ENCODE measurements at places on chromosomes 3 and 15.

- no peak for DNase-seq
Measured at GRCh38 chr3:142274908-142275307, 49.5 kb upstream of the GK5 start.

GRCh38 chr3:197533927-197534725 is 21.6 kb downstream of the BDH1 start:
- DNase-seq = no peak

DNA sequence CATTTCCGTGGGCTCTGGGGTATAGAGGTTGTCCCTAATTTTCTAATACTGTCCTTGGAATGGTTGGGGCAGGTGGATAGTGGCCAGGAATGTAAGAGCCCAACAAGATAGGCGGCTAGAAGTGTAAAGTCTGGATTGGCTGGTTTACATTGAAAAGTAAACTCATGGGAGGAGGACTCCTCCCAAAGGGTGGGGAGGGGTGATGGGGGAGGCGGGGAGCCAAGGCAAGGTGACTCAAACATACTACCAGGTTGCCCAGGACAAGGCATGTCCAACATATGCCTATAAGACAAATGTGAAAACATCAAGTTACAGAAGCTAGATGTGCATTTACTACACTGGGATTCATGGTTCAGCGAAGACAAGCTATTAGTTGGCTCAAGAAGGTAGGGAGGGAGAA is 14.3 kb upstream of the SAMMSON start:
- DNase-seq = no peak

- no peak for DNase-seq
Measured at GRCh38 chr15:70502529-70502928, 260.8 kb downstream of the UACA start.

GRCh38 chr3:62601238-62602070 is 228.1 kb upstream of the FEZF2 start:
- DNase-seq = peak; percentile 80

DNA sequence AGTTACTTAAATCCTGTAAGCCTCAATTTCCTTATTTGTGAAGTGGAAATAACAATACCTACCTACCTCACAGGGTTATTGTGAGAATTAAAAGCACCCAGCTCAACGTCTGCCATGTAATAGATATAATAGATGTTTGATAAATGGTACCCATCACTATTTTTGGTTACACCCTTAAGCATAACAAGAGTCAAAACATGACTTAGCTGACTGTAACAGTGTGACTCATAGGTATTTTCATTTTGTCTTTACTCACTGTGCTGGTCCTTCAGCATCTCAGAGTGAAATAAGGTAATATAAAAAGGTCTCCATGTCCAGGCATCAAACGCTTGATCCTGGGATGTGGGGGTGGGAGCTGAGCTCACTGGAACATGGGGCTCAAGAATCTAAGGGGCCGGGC is 3.1 kb downstream of the CPLX3 start:
- no peak for DNase-seq

DNA sequence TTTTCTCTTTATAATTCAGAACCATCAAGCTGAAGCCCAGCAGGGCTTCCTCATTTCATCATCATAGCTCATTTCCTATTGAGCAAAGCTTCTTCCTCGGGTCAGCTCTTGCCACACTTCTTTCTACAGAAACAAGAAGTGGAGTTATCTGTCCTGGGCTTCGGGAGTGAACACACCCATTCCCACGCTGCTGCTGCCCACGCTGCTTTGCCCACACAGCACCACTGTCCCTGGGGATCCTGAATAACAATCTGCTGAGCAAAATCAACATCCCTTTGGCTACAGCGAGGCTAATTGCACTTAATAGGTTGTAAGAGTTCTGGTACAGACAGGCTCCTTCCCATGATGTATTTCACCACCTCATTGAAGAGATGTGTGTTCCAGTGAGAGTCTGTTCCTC is 23.7 kb downstream of the CEP19 start:
- peak; percentile 82 for DNase-seq

- DNase-seq = no peak
Measured at GRCh38 chr3:56001537-56001936, 466.7 kb downstream of the ERC2 start.

DNA sequence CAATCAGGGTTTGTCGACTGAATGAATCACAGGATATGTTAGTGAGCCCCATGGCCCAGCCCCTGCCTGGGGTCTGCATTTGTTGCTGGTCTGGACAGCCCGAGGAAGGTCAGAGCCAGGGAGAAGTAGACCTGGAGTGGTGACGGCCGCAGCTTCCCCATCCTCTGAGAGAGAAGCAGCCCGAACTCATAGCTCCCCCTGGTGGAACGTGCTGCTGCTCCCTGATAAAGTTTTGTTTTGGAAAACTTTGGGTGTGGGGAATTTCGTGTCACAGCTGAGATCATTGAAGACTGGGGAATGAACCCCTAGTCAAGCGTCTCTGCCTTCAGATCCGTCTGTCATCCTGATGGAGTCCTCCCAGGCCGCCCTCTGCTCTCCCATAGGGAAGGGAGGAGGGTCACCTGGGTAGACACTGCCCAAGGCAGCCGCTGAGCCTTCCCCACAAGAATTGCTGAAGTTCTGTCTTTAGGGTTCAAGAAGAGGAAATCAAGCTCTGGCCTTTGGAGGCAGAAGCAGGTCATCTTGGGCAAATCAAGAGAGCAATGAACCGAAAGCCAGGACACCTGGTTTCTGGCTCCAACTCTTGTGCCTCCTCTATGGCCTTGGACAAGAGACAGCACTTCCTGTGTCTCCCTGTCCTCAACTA is 60.5 kb downstream of the GLDN start:
- DNase-seq = no peak

GRCh38 chr3:72891053-72891855 is 3.4 kb downstream of the GXYLT2 start:
- DNase-seq = no peak

- DNase-seq = no peak
Measured at GRCh38 chr3:104396974-104397669, 969.6 kb upstream of the ALCAM start.

GRCh38 chr3:171186383-171186782 is 159.9 kb upstream of the SLC2A2 start:
- DNase-seq = no peak

GRCh38 chr3:22885039-22885438 is 318.1 kb upstream of the UBE2E2 start:
- DNase-seq = no peak

DNA sequence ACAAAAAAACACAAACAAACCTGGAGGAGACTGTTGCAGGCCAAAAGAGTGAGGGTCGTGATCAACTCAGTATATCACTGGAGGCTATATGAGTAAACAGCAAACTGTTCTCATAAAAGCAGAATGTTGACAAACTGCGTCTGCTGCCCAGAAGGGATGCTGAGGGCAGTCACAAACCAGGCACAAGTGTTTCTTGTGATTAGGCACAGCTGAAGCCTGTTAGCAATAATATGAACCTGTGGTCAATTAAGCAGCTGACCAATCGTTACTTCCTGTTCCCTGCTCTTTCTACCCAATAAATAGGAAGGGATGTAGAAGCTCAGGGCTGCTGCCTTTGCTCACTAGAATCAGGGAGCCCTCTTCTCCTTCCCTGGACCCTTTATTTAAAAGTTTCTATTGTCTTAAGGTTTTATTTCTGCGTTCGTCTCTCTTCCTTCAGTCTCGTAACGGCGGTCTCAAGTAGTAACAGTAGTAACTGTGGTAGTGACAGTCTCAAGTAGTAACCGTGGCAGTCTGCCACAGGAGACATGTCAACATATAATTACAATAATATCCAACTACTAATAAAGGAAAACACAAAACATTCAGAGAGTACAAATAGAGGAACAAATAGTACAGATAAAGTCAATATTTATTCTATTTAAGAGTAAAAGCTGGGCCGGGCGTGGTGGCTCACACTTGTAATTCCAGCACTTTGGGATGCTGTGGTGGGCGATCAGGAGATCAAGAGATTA is 698.4 kb upstream of the CCDC54 start:
- peak; percentile 83 for DNase-seq

- no peak for DNase-seq
Measured at GRCh38 chr3:56459104-56459496, 9.2 kb downstream of the ERC2 start.

GRCh38 chr3:197458179-197458707 is 97.5 kb downstream of the BDH1 start:
- DNase-seq = no peak

DNA sequence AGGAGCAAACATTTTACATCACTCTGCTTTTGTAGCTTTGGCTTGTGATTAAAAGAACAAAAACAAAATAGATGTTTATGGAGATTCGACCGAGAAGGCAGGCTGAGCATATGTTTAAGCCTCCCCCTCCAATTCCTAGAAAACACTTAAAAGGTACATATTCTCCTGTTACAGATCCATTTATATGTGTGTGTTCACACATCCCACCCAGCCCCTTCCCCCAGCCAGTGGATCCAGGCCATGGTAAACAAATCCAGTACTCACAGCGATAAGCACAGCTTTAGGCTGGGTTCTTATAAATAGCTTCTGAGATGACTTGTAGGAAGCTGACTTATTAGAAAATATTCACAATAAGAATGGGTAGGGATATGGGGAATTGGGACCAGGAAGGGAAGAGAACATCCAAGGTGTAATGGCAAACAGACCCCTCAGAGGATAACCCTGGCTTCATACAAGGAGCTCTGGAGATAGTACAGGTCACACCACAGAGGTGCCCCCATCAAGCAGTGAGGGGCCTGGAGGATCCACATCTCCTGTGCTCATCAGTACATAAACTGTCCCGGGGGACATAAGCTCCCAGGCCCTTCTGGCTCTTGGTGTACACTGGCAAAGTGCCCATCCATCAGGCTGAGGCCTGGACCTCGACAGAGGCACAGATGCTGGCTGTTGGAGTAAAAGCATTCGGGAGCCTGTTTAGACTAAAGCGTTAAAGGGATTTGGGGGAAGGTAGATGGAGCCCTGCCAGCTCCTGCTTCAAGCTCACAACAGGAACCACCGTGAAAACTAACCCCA is 70.0 kb upstream of the UBE2E1 start:
- peak; percentile 53 for DNase-seq

DNA sequence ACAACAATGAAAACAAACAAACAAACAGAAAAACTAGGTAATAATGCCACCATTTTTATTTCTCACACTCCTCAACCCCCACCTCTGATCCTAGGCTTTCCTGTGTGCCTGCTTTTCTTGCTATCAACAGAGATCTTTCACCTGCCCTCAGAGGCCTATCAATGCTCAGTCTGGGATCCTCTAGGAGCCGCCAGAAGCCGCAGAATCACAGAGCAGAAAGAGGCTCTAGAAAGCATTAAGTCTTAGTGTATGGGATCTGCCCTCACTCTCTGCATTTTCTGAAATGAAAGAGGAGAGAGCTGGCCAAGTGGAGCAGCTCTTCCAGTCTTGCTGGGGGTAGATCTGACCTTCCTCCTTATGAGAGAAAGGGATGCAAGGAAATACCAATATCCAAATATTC is 306.8 kb downstream of the TUSC7 start:
- DNase-seq = peak; percentile 23

GRCh38 chr3:76203578-76203977 is 418.2 kb upstream of the ZNF717 start:
- no peak for DNase-seq

DNA sequence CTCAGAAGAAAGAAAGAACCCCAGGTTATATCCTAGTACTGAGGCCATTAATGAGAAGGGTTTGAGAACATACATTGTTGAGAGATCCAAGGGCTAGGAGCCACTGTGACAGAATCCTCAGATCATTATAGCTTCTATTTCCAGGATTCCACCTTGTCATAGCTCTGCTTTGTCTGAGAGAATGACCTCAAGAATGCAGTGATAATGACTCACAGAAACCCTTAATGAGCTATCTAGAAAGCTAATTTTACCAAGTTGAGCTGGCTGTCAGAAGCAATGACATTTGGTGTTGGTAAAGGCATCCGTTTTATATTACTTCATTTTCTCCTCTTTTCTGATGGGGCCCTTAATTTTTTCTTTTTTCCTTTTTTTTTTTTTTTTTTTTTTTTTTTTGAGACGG is 10.9 kb downstream of the TRIP4 start:
- DNase-seq = no peak

- no peak for DNase-seq
Measured at GRCh38 chr3:185351396-185351795, 11.5 kb upstream of the MAP3K13 start.

DNA sequence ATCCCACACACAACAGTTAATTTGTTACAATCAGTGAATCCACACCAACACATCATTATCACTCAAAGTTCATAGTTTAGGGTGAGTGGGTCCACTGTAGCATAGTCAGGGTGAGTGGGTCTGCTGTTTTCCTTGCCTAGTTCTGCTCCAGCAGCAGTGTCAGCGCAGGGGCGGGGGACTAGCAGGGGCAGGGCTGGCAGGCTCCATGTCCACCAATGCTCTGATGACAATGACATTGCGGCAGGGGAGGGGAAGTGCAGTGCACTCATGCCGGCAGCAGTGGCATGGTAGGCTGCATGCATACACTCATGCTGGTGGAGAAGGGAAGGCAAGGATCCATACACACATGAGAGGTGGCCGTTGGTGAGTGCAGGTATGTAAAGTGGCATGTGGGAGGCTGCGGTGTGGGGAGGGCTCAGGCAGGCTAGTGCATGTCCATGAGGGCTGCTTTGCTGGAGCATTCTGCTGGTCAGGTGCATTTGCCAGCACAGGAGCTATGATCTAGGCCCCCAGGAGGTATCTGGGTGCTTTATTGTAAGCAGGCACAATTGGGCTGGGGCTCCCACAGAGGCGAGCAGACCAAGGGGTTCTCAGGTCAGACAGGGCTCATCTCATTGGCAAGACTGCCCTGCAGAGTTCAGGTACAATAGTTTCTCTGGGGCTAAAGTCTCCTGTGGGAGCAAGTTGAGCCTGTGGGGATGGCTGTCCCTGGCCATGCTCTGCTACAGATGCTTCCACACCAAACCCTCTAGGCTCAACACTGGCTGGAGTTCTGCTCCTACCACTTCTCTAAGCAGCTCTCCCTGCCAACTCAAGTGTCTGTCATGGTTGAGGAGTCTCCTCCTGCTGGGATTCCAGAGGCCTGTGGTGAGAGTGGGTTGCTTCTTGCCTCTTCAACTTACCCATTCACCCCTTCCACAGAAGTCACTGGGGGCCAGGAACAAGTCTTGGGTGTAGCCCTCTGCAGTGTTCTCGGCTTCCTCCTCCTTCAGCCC is 81.3 kb downstream of the KCNAB1 start:
- no peak for DNase-seq

- no peak for DNase-seq
Measured at GRCh38 chr3:104244680-104245220, 1122.0 kb upstream of the ALCAM start.

- DNase-seq = no peak
Measured at GRCh38 chr15:68699881-68700454, 120.7 kb downstream of the ANP32A start.

DNA sequence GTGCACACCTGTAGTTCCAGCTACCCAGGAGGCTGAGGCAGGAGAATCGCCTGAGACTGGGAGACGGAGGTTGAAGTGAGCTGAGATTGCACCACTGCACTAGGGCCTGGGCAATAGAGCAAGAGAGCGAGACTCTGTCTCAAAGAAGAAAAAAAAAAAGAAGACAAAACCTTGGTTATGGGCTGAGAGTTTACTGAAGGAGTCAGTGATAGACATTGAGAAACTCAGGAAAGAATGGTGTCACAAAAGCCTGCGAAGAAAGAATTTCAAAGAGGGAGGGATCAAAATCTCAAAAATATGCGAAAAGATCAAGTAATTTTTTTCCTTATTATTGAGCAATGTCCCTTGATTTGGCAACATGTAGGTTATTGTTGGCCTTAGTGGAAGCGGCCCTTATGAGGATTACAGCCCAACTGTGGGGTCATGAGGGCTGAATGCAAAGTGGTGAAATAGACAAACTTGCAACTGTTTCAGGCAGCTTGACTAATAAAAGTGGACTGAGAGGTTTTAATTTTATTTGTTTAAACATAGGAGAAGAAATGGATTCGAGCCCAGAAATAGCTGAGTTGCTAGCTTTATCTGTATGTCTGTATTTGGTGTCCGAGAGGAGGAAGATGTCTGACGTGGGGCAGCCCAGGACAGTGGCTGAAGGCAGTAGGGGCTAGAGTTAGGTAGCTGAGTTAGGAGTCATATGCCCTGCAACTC is 18.8 kb upstream of the CELF6 start:
- no peak for DNase-seq

All from NCI-H1417 (cell line).